ENCODE measurements at places on chromosomes 3 and 15.

DNA sequence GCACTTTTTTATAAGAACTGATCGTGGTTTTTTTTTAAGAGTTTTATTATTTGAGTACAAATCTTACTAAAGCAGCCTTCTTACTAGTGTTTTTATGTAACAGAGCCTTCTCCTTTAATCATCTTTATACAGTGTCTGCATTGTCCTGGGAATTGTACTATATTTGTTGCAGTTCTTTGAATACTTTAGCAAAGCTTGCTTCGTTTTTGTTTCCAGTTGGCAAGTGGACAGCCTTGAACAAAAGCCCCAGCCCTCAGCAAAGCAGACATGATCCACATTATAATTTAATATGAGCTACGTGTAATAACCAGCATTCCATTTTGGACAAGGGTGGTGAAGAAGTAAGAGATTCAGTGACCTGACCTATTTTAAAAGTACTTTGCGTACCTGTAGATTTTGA lies 112.2 kb upstream of the FLNB start:
- no peak for DNase-seq

DNA sequence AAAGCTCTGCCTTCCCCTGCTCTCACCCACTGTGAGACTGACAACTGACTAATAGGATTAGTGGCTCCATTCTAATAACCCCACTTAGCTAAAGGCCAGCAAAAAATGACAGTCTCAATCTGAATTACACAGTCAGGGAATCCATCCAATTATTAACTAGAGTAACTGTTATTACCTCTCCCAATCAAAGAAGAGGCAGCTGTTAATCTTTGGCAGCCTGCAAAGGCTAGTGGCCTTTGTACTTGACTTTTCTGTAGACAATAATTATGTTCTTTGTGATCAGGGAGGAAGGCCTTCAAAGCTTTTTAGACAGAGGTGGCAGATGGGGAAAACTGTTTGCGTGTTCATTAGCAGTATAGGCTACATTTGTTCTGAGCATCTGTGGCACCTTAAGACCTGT lies 177.7 kb downstream of the ISL2 start:
- peak; percentile 4 for DNase-seq

- no peak for DNase-seq
Measured at GRCh38 chr3:2823031-2823430, 287.1 kb downstream of the IL5RA start.

DNA sequence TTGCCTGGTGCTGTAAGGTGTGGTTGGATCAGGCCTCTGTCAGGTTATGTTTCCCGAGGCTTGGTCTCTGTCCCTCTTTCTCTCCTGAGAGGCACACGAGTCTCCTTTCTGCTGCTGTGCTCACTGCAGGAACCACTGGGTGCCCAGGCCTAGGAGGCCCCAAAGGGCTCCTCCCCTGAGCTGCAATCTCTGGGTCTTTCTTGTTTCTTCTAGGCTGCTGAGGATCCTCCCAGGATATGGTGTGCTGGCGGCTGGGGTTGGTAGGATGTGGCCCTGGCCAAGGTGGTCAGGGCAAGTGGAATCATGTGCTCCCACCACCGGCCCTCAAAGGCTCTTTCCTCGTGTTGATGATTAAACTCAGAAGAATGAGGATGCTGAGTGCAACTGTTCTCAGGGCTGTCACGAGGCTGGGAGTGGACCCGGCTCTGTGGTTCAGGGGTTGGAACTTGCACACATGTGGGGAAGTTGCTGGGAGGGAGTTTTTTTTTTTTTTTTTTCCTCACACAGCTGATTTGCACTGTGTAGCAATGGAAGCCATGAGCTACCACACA lies 43.6 kb upstream of the CTSH start:
- no peak for DNase-seq

- DNase-seq: no peak
Measured at GRCh38 chr3:11371747-11372146, 99.5 kb downstream of the ATG7 start.

DNA sequence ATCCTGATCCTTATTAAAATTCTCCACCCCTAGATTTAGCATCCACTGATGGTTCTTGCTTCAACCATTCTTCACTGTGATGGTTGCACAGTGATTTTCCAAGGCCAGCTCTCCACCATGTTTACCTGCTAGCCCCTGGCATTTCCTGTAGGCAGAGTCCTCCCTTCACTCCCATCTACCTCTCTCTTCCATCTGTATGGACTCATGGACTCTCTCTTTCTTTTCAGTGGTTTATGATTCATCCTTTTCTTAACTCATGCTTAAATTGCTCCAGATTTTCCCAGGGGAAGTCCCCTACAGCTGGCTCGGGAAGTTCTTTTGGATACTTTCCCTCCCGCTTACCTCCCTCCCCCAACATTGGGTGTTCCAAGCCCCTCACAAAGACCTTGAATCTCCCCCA lies 18.7 kb downstream of the TGM4 start:
- no peak for DNase-seq

DNA sequence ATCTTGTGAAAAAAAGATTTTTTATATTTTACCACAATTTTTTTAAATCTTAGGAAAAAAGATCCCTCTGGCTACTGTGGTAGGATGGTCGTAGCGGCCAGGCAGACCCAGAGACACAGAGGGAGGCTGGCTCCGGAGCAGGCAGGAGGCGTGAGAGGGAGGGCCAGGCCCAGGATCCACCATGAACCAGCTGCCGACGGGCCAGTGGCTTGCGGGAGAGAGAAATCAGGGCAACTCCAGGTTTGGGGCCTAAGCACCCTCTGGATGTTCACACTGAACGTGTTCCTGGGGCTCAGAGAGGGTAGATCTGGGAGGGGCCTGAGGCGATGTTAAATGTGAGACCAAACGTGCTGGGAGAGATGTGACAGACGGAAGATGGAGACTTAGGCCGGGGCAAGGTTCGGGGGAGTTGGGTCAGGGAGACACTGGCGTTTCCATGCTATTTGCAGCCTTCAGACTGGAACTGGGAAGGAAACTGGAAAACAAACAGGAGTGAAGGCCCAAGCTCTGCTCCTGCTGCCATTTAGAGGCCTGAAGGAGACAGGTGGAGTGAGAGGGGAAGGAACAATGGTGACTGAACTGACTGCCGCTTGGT lies 1.6 kb upstream of the VILL start:
- no peak for DNase-seq

- no peak for DNase-seq
Measured at GRCh38 chr15:47466357-47466756, 250.9 kb upstream of the SEMA6D start.

GRCh38 chr3:121660356-121661171 lies at the start of gene HCLS1:
Gene HCLS1, minus strand, starts transcription at chr3:121660903. Its CDS starts 2,556 bp downstream, at chr3:121658347.
- no peak for DNase-seq
